ENCODE measurements at places on chromosomes 2 and 18.

DNA sequence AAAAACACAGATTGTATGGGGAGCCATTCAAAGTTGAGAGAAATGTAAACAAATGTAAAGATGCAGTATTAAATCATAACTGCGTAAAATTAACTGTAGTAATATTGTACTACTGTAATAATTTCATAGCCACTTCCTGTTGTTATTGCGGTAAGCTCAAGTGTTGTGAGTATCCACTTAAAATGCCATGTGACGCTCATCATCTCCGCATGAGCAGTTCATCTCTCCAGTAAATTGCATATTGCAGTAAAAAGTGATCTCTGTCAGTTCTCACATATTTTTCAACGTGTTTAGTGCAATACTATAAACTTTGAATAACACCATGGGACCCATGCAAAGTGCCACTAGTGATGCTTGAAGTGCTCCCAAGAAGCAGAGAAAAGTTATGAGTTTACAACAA, 41.8 kb upstream of the SP3 start:
- no peak for DNase-seq

- no peak for DNase-seq
Observed at GRCh38 chr2:30472326-30472725, 25.3 kb downstream of the LCLAT1 start.

GRCh38 chr2:15059870-15060512, 427.5 kb downstream of the LRATD1 start:
- no peak for DNase-seq

DNA sequence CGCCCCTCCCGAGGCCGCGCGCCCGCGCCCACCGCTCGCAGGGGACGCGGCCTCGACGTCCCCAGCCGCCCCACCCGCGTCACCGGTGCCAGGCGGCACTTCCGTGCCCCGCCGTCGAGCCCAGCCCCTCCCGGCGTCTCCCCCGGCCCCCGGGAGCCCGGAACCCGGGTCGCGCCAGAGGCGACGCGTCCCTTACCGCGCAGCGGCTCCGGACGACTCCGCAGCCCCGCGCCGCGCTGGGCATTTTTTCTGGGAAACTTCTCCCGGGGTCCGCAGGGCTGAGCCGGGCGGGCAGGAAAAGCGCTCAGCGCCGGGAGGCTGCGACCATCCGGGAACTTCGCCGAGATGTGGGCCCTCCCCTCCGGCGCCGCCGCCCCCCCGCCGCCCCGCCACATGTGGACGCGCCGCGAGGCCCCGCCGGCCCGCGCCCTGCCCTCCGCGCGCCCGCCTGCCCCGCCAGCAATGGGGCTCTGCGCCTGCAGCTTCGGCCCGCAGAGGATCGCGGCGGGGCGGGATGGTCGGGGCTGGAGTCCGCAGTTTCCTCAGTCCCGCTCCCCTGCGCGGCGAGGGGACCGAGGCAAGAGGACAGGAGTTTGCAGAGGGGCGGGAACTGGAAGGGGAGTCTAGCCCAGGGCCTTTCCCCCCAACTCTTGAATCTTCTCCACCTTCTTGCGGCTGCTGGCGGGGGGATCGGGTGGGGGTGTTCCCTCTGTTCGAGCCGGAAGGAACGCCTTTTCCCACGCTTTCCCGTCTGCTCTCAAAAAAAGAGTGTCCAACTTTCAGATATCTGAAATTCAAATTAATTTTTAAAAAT, 81.5 kb downstream of the CHRNA1 start:
- DNase-seq, result no peak

GRCh38 chr2:96091711-96092572, 24.4 kb downstream of the ADRA2B start:
- DNase-seq, result no peak
